ENCODE measurements at places on chromosomes 16 and 17. TPM values are rescaled to one million over a fixed set of nuclear protein-coding genes. Genes with fewer than 3 reads are reported as not detected.

TBC1D3E gene
- total RNA-seq = not detected

GRCh38 chr17:44775838-44776621, 17.2 kb downstream of the ADAM11 start:
- no peak for DNase-seq

DNA sequence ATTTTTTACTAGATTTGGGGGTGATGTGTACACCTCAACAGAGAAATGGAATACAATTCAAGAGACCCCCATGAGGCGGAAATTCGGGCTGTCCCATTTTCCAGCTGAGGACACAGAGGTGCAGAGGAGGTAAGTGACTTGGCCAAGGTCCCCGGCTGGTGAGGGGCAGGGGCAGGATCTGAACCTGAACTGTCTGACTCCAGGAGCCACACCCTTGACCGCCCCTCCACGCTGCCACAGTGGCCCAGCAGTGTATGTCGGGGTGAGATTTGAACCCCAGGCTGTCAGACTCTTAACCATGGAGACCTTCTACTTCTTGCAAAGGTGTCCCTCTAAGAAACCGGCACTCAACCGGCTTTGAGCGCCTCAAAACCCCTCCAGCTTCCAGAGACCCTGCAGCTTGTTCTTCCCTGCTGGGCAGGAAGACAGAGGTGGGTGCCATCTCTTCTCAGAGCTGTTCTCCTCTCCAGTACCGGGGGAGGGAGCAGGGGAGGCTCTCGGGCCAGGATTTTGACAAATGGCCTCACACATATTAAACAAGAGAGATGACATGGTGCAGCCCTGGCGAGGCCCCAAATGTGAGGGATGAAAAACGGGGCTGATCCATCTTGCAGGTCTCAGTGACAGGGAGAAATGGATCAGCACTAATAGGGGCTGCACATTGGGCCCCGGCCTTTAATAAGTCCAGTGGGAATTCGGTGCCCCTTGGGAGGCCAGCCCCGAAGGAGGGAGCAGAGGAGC, 222.3 kb downstream of the GSG1L start:
- no peak for DNase-seq

DNA sequence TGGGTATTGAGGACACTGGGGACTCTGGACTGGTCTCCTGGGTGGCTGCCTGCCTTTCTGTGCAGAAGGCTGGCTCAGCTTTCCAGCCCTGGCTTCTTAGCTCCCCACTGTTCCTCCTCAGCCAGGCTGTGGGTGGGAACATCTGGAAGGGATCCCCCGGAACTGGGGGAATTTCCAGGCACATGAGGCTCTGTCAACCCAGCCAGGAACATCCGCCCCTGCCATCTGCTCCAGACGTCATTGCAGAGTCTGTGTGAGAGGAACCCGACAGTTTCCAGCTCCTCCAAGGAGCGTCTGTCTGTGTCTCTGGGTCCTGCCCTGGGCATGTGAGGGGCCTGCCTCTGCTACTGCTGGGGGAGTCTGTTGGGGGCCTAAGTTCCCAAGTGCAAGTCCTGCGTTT, 36.2 kb upstream of the CRHR1 start:
- DNase-seq = no peak

- no peak for DNase-seq
Observed at GRCh38 chr16:81799138-81799504, 20.0 kb downstream of the PLCG2 start.

CLEC10A gene
- total RNA-seq = not detected

SOCS7 gene
- total RNA-seq = 9.4 TPM

Data from LHCN-M2 (cell line).